ENCODE measurements at places on chromosomes 5 and 9.

DNA sequence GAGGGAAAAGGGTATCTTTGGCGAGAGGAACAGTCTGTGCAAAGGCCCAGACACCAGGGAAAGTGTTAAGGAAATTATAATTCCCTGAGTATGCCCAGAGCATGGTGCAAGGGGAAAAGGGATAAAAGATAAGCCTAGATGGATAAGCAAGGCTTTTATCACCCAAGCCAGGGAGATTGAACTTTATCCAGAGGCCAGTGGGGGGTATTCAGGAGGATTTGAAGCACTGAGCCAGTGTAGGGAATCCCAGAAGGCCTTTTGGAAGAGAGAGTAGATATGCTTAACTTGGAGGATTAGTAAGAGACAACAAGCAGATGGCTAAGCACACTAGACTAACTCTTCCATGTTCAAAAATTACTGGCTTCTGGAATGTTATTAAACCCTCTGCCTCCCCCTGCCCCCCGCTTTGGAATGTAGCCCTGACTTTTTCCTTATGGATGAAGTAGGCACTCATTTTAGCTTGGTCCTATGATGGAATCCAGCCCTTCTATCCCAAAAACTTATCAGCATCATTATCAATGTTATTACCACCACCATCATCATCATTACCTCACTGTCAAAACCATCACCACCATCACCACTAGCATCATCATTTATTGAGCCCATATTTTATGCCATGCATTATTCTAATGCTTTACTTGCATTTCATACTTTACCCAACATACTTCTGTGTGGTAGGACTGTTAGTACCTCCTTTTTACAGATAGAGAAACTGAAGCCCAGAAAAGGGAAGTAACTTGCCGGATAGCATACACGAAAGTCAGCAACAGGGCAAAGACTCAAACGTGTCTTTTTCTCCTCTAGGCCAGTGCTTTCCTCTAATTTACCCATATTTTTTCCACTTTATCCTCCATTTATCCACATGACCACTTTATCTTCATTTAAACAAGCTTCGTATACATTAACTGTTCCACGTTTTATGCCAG, 237.0 kb downstream of the PAPPA start:
- no peak for DNase-seq

- no peak for DNase-seq
Measured at GRCh38 chr5:105057001-105057436, 1494.4 kb upstream of the NUDT12 start.

DNA sequence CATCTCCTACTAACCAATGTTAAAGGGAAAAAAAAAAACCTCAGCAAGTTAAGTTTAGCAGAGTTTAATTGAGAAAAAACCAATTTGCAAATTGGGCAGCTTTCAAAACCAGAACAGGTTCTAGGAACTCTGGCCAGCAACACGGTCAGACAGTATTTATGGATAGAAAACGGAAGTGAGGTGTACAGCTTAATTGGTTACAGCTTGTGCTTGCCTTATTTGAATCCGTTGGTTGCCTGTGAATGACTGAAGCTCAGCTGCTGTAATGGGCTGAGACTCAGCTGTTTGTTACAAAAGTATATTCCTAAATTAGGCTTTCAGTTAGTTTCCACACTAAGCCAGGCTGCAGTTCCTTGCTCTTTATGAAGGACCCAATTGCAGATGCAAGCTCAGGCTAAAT, 217.0 kb downstream of the SREK1 start:
- DNase-seq: no peak

DNA sequence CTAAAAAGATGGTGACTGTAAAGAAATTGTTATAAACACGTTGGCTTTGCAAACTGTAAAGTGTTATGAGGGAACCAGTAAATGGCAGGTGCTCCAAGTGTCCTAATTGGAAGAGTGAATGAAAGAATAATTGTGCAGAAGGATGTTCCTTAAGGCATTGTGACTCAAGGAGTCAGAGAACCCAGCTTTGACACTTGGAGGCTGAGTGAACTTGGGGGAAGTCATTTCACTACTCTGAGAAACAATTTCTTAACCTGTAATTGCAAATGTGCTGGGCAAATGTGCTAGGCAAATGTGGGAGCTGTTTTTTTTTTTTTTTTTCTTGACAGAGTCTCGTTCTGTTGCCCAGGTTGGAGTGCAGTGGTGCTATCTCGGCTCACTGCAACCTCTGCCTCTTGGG, 84.0 kb upstream of the TNFSF8 start:
- DNase-seq: no peak

DNA sequence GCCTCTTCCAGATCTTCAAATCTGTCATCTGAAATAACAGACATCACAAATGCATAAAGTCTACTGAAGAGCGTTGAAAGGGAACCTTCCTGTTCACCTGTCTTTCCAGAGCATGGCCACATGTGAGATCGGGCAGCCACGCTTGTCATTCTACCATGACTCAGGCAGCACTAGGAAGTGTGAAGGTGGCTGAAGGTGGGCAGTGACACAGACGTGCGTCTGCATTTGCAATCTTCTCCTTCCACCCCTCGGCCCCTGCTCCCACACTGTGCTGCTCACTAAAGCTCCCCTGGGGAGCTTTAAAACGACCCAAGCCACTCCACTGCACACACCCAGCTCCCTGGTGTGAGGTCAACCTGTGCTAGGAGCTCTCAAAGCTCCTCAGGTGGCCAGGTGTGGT, 2.5 kb downstream of the ENTR1 start:
- DNase-seq: no peak

DNA sequence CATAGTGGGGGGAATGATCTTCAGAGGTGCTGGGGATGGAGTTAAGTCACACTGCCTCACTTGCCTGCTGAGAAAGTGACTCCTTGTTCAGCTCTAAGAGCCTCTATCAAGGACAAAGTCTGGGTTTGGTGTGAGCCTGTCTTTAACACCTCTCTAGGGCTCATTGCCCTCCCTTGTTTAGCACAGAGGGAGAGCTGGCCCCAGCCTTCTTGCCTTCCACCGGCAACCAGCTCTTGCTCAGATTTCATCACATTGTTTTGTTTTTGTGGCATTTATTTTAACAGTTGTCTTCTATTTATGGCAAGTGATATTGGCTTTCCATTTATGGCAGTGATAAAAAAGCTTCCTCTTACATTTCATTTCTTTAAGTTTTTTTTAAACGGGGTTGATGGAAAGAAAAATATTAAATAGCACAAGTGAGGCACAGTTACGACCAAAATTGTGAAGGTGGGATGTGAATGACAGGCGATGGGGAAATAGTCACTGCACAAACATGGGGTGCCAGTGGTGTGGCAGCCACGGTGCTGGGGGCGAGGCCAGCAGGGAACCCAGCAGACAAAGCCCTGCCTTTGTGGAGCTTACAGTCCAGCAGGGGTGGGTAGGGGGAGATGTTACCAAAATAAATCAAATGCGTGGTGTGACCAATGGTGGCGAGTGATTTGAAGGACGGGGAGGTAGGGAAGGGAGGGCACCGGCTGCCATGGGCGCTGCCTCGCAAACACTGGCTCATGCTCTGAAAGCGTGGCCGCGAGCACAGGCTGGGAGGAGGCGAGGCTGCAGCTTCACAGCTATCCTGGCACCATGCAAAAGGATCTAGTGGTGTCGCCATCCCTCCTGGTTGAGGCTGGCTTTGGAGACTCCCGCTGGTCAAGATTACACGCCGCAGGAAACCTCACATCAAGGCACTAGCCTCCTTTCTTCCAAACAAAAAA, 21.2 kb upstream of the UNC5A start:
- no peak for DNase-seq

GRCh38 chr5:28156981-28157380, 1118.6 kb upstream of the CDH9 start:
- no peak for DNase-seq

- no peak for DNase-seq
Measured at GRCh38 chr5:38764937-38765391, 80.8 kb upstream of the OSMR start.

- no peak for DNase-seq
Measured at GRCh38 chr5:62661126-62661525, 82.5 kb downstream of the LRRC70 start.

All from stimulated activated CD8-positive, alpha-beta memory T cell treated with anti-CD3 and anti-CD28 coated beads, Interleukin-2, amount 100 ng/mL, for 1 hour (primary cell).